ENCODE measurements at places on chromosomes 12 and 14.

DNA sequence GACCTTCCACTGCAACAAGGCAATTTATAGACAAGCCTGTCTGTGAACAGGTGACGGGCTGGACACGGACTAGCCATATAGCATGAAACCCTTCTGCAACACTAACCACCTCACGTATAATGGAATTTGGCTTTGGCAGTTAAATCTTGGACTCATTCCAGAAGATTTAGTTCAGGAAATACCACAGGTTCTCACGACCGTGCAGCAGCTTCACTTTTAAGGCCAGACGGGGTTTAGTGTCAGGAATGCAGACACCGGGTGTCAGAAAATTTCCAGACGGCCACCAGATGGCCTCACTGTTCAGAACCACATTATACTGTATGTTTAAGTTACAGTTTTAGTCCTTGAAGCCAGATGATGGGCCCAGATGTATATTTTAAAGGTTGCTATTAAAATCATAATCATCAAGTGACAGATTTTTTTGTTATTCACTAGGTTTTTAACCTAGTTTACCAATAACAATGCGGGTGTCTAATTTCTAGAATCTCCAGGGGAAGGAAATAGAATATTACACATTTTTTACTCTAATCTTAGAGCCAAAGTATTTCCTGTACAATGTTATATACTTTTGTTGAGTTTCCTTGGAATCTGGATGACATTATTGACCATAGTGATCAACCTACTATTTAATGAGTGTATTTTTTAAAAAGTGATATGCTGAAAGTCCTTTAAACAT, 90.5 kb upstream of the TMPO start:
- DNase-seq: peak; percentile 45

GRCh38 chr14:51095854-51096823, 1.2 kb upstream of the TRIM9 start:
- peak; percentile 63 for DNase-seq

DNA sequence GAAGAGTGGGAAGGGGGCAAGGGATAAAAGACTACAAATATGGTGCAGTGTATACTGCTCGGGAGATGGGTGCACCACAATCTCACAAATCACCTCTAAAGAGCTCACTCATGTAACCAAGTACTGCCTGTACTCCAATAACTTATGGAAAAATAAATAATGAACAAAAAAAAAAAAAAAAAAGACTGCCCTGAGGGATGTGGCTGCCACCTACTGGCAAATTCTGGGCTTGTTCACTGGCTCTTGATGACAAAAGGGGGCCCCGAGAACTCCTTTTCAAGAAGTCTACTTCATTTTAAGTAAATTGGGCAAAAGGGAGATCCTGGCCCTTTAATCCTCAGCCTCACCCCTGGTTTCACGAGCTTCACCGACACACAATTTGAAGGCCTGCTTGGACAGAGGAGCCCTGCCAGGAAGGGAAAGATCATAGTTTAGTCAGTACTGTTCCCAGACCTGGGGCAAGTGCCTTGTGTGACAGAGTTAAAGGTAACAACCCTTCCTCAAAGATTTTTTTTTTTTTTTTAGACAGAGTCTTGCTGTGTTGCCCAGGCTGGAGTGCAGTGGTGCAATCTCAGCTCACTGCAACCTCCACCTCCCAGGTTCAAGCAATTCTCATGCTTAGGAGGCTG, 26.1 kb upstream of the STAC3 start:
- no peak for DNase-seq

DNA sequence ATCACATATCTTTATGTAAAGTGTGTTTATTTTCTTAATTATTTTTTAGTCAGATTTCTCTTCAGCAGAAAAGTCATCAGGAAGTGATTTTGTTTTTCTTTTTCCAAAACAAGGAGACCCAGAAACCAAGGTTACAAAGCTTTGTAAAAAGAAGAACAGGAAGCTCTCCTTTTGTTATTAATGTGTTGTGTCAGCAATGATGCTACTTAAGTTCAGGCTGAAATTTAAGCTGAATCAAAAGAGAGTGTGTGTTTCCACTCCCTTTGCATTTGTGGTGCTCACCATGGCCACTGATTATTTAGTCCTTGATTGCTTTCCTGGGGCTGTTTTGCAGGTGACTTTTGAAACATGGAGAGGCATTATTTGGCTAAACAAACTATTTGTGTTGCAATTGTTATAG, 155.3 kb upstream of the ATP2B1 start:
- DNase-seq: no peak

GRCh38 chr12:108722992-108723766, 8.1 kb downstream of the CORO1C start:
- DNase-seq: no peak

GRCh38 chr14:71212683-71213107, 305.4 kb downstream of the PCNX1 start:
- DNase-seq: no peak

DNA sequence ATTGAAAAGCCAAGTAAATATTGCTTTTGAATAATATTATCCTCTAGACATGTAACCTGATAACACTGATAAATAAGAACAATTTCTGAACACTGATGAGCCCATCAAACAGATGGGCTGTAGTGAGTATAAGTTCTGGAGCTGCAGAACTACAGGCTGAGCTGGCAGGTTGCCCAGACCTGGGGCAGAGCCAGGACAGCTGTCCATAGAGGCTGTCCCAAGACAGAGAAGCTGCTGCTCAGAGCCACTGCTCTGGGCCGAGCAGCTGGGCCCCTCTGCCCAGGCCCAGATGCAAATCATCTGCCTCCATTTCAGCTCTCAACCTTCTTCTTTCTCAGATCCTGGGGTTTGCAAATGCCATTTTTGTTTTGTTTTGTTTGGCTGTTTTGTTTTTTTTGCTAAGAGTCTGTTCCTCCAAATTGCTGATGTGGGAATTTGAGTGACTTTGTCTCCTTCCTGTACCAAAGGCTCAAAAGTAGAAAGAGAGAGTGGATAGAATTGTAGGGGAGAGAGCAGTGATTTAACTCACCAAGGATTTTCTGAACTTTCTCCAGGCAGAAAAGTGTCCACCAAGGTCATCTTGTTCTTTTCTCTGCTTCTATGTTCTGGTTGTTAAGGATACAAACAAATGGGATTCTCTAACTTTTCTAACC, 4.0 kb upstream of the TESPA1 start:
- DNase-seq: peak; percentile 68

- DNase-seq: no peak
These were observed 46.2 kb downstream of the DPF3 start for GRCh38 chr14:72847721-72848120.

DNA sequence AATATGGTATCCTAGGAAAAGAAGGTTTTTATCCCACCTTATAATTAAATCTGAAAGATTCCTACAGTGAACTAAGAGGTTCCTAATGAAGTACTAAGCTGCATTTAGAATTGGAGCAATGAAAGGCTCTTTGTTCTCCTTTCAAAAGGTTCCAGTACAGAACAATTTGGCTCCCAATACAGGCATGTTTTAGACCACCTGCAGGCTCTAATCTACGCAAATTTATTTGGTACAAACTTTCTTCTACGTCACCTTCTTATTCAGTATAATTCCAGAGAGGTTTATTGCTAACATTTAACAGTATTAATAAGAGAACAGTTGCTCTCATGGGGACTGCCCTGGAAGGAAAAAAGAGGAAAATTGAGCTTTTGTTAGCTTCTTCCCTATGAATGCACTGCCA, 37.6 kb upstream of the SLCO1C1 start:
- no peak for DNase-seq

- DNase-seq: no peak
These were observed 5.3 kb upstream of the PSMD9 start for GRCh38 chr12:121883315-121883660.

DNA sequence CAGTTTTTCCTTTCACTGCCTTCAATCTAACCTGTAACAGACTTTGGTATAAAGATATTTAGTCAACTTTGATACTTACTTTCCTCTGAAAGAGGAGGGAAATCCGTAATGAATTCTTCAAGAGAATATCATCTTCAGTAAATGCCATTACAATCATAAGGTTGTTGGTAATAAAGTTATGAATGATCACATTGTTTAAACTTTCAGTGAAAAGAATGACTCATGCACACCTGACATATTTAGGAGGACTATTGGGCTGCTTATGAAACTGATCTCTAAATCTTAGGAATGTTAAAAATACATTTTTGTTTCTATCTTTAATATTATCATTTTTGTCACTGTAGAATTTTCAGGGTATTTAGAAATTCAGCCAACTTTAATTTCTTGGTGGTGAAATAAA, 474.7 kb downstream of the SLC16A7 start:
- DNase-seq: no peak

DNA sequence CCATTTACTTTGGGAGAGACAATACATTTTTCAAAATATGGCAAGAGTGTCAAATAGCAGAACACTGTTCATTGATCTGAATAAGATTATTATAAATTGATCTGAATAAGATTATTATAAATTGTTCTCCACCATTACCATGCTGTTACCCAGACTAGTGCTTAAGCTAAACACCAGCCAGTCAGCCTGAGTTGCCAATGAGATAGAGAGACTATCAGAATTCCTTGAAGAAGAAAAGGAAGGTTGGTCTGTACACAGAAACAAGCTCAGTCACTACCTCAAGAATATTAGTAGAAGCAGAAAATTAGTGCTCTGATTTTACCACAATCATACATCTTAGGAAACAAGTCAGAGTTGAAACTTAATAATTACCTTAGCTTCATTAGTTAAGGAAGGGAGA, 469.8 kb downstream of the FOXG1 start:
- DNase-seq: no peak

GRCh38 chr12:89211456-89211855, 140.8 kb downstream of the DUSP6 start:
- no peak for DNase-seq

DNA sequence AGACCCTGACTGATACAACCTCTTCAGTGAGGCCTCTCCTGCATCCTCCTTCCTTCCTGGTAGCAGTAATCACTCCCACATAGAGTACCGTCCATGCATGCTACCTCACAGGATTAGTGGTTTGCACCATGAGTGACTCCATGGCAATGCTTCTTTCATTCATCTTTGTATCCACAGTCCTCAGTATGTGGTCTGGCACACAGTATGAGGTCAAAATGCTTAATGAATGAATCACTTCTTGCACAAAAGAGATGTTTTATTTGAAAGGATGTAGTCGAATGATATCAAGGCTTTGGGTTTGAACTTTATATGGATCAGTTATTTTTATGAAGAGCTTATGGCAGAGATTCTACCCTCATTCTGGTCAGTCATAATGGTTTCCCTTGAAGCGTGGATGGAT, 42.2 kb downstream of the KCNA5 start:
- no peak for DNase-seq

GRCh38 chr14:24273422-24273998, 2.1 kb upstream of the RABGGTA start:
- DNase-seq: no peak

DNA sequence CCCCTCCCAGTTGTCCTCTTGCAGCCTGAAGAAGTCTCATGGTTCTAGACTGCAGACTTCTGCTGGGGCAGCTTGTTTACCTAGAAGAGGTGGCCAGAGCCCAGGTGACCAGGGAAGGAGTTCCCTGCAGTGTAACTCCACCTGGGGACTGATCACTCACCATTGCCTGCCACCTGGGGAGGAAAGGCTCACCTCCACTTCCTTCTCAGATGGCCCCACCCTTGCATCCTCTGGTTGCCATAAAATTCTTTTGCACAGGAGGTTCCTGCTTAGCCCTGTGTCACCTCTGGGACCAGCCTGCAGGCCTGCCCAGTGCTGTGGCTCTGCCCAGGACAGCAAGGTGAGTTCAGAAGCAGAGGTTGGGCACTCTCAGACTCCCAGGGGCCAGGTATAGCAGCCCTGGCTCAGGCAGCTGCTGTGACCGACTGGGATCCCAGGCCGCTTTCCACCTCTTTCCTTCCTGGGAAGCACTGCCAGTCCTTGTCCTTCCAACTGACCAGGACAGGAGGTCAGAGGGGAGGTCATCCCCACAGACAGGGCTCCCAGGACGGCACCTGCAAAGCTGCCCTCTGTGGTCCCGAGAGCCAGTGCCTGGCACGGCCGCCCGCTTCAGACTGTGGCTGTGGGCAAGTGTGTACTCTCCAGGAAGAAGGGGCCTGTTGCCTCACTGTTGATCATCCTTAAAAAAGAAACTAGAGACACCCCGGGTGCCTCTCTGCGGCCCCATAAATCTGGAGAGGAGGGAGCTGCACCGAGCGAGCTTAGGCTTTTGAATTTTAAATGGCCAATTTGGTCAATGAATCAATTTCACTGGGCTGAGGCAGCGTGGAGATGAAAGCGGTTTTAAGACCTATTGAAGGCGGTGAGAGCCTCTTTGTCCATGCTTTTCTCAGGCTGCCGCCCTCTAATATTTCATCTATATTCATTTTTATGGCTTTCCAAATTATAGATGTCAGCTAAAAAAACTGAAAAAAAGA, 79.5 kb upstream of the C14orf180 start:
- no peak for DNase-seq

GRCh38 chr12:69397978-69398377, 38.4 kb downstream of the YEATS4 start:
- DNase-seq: no peak

GRCh38 chr12:93376436-93377251, 1.1 kb upstream of the NUDT4 start:
- peak; percentile 74 for DNase-seq

DNA sequence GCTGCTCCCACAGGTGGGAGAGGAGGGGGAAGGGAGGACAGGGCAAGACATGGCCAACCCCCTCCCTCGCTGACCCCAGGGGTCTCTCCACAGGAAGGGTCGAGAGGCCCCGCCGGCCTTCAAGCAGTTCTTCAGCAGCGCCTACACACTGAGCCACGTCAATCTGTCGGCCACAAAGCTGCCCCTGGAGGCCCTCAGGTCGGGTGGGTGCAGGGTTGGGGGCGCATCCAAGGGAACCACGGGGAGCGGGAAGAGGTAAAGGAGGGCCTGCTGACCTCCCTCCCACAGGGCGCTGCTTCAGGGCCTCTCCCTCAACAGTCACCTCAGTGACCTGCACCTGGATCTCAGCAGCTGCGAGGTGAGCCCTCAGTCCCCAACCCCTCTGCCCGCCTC, 6.1 kb downstream of the CARMIL3 start:
- no peak for DNase-seq

DNA sequence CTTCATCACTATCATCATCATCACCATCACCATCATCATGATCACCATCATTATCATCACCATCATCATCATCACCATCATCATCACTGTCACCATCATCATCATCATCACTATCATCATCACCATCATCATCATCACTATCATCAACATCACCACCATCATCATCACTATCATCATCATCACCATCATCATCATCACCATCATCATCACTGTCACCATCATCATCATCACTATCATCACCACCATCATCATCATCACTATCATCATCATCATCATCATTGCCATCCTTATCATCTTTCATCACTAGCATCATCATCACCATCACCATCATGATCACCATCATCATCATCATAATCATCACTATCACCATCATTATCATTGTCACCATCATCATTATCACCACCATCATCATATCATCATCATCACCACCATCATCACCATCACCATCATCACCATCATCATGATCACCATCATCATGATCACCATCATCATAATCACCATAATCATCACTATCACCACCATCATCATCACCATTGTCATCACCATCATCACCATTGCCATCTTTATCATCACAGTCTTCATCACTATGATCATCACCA, 38.1 kb downstream of the SVOP start:
- no peak for DNase-seq

GRCh38 chr14:65483647-65484046, 71.1 kb downstream of the FUT8 start:
- DNase-seq: no peak

GRCh38 chr12:94263011-94263811, 114.8 kb downstream of the PLXNC1 start:
- DNase-seq: no peak

GRCh38 chr12:44334347-44334746, 498.5 kb downstream of the TMEM117 start:
- DNase-seq: no peak

- DNase-seq: no peak
These were observed 161.5 kb upstream of the FRMD6 start for GRCh38 chr14:51490205-51490604.

- no peak for DNase-seq
These were observed 46.7 kb downstream of the PSMA6 start for GRCh38 chr14:35338731-35339405.

Measured in spinal cord (tissue), 10 donors.